Renal cortical epithelial cell (primary cell): ENCODE measurements at places on chromosomes 13 and 19. TPM values are rescaled to one million over a fixed set of nuclear protein-coding genes. Genes with fewer than 3 reads are reported as not detected.

Gene ZNF497
- 0.17 and 5.5 TPM in 2 replicates for total RNA-seq

Gene RAB3D
- total RNA-seq: 23.4 and 49.7 TPM in 2 replicates

Gene KIR2DL1
- total RNA-seq: not detected in 2 replicates

DNA sequence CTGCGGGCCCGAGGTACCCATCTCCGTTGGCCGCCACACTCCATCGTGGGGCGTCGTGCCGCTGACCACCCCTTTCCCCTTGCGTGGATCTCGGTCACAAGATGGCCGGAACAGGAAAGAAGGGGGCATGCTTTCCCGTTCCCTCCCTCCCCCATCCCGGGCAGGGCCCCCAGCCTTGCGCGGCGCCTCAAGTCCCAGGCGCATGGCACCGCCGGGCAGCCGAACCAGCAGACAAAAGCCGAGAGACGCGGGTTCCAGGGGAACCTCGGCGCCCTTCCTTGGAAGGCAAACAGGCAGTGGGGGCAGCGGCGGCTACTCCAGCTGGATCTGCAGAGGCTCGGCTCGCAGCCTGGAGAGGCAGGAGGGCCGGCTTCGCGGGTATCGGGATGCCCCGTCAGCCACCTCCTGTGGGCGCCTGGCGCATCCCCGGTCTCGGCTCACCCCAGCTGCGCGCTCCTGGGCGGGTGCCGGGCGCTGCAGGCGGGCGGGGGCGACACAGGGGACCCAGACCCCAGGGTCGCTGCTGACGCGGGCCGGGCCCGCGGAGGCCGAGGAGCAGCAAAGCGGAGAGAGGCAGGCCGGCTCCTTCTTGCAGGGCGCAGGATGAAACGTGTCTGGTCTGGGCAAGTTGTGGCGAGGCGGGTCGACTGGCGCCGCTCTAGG, 439 bp downstream of the DZIP1 start:
- no peak for DNase-seq

- no peak for DNase-seq
Observed at GRCh38 chr13:51311957-51312520, 27.5 kb upstream of the SERPINE3 start.

DNA sequence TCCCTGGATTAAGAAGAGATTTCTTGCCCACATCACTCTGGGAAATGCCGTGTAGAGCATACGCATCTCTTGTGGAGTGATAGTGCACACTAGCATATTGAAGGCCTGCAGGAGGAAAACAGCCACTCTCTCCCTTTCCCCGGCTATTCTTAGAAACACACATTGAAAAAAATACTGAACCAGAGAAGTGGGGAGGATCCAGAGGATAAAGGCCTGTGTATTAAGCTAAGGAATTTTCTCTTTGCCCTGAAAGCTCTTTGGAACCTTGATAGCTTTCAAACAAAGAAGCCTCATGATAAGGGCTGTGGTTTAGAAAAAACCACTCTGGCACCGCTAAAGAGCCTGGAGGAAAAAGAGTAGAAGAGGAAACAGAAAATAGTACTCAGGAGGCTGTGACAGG, 386.1 kb upstream of the NBEA start:
- no peak for DNase-seq

- no peak for DNase-seq
Observed at GRCh38 chr19:13031917-13032623, 36.8 kb downstream of the NFIX start.

DNA sequence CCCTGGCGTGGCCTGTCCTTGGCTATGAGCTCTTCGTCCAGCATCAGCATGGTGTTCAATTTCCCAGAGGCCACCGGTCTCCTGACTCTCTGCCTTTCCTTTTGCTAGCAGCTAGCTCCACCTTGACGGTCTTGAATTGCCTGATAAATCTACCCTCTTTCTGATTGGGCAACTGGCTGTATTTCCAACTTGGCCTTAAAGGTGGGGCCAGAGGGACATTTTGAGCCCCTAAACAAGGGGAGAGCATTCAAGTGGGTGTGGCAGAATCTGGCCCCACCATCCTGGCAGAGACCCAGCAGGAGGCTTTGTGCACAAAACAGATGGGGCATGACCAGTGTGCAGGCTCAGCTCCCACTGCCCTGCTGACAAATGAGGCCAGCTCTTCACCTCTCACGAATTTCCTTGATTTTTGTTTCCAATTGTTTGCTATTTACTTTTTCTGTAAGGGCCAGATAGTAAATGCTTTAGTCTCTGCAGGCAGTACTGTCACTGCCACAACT, 148.9 kb upstream of the VSTM2B start:
- no peak for DNase-seq

DNA sequence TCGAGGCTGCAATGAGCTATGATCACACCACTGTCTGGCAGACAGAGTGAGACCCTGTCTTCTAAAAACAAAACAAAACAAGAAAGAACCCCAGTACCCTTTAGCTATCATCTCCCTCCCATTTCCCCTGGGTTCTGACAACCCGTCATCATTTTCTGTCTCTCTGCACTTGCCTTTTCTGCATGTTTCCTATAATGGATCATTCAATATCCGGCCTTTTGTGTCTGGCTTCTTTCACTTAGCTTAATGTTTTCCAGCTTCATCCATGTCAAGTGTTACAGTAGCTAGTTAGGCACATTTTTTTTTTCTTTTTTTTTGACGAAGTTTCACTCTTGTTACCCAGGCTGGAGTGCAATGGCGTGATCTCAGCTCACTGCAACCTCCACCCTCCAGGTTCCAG, 16.5 kb downstream of the AP2S1 start:
- DNase-seq: no peak

DNA sequence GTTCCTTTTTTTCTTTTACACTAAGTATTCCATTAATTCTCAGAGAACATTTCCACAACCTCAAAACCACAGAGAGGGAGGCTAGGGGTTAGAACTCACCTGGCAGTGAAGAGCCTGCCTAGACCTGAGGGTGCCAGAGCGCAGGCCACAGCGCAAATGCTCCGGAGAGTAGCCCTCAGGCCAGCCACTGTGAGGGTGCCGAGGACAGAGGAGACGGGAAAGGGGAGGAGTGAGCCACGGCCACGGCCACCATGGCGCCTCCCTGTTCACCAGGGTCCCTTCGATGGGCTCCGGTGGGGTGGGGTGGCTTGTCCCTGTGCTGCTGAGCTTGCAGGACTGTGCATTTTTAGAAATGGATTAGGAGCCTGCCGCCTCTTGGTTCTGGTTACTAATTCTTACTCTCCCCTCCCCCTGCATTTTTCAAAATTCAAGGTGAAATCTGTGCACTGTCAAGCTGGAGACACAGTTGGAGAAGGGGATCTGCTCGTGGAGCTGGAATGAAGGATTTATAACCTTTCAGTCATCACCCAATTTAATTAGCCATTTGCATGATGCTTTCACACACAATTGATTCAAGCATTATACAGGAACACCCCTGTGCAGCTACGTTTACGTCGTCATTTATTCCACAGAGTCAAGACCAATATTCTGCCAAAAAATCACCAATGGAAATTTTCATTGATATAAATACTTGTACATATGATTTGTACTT, 58.8 kb downstream of the GGACT start:
- DNase-seq: no peak

DNA sequence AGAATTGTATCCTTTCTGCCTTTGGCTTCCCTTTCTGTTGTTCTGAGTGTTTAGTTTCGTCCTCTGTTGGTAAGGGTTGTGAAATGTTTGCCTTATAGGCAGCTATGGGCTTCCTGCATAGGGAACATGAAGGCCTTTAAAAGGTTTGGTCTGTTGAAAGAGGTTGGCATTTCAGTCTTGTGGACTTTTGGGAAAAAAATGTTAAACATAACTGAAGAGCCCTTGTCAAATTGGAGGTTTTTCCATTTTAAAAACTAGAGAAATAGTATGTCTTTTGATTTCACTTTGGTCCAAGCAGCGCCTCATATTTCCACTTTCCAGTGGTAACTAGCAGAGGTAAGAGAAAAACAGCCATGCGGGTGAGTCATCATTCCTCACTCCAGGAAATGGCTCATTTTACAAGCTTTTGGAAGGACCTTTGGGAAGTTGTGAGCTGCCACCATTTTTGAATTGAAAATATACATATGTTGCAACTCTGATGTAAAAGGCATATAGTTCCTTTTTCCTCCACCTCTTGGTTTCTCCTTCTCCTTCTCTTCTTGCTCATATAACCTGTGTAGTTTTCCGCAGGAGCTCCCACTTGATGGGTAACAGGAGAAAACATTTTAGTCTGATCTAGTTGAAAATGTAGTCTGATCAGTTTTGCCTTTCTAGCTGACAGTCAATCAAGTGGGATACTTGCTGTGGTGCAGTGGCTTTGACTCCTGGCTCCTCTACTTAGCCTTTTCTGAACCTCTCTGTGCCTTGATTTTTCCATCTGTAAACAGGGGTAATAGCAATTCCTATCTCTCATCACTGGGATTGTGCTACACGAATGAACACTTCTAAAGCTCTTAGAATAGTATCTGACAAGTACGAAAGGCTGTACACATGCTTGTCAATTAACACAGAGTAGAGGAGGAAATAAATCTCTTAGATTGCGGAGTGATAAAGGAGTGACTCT, 23.0 kb downstream of the GPC6 start:
- peak; percentile 89 for DNase-seq

DNA sequence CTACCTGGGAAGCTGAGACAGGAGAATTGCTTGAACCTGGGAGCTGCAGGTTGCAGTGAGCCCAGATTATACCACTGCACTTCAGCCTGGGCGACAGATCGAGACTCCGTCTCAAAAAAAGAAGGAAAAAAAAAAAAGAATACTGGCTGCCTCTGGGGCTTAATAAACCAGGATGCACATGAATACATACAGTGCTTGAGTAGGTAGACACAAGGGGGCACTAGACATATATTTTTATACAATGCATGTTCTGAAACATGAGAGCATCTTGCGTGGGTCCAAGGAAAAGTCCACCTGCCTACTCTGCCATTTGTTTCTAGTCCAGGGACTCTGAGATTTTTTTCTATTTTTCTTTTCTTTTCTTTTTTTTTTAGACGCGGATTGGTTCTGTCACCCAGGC, 31.2 kb downstream of the KEAP1 start:
- DNase-seq: peak; percentile 42

- no peak for DNase-seq
Observed at GRCh38 chr13:57340878-57341277, 173.9 kb downstream of the PRR20E start.
